Stimulated activated CD8-positive, alpha-beta memory T cell treated with anti-CD3 and anti-CD28 coated beads, Interleukin-4, amount 100 ng/mL, for 48 hours (primary cell): ENCODE measurements at places on chromosomes 1 and 21.

GRCh38 chr1:180916012-180916770 lies 3.5 kb downstream of the KIAA1614 start:
- DNase-seq = no peak

GRCh38 chr1:244102046-244102445 lies 51.0 kb downstream of the ZBTB18 start:
- no peak for DNase-seq

GRCh38 chr1:194225821-194226220 lies 1039.4 kb upstream of the B3GALT2 start:
- DNase-seq = no peak

- no peak for DNase-seq
Measured at GRCh38 chr1:22662318-22662717, 9.3 kb downstream of the C1QB start.

DNA sequence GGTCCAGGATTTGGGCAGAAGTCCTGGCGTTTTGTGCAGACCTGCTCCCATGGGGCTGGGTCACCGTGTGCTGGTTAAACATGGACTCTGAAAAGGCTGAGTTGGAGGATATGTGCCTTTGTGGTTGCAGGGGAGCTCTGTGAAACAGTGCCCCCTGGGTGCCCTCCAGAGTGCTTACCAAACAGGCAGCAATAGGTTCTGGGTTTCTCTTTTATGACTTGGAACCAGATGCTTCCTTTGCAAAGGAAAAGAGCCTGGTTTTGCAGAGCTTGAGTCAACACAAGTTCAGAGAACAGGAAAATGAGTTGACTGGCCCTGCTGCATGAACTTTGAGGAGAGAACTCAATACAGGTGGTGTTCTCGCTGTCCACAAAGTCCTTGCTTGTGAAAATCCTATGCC lies 288.9 kb downstream of the TM2D1 start:
- DNase-seq = no peak

DNA sequence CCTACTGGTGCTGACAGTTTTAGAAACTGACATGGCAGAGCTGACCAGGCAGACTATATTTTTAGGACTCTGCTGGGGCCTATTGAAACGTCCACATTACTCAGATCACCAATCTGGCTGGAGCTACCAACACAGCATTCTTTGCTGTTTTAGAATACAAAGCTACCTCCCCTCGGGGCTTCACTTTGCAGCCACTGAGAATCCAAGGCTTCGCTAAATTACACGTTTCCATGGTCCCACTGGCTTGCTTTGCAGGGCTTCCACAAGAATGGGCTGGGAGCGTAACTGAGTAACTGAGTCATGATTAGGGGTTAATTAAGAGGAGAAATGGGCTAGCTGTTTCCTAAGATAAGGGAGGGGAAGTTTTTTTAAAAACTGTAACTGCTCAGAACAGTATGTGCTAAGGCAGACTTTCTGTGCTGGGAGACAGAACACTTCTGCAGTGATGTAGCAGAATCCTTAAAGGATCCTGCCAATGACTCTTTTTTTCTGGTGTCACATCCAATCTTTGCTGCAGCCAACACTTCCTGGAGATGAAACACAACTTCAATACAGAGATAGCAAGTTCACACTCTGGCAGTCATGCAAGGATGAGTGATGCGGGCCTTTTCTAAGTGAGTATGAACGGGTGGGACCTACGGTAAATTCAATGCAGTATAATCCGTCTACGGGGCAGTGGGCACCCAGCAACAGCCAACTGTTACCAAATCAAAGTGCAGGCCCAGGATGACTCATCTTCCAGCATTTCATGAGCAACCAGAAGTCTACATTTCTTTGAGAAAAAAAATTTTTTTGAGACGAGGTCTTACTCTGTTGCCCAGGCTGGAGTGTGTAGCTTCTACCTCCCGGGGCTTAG lies 21.5 kb downstream of the NDUFS5 start:
- no peak for DNase-seq
